ENCODE measurements at places on chromosomes 4 and X. TPM values are rescaled to one million over a fixed set of nuclear protein-coding genes. Genes with fewer than 3 reads are reported as not detected.

STATH gene
- total RNA-seq: not detected

TMPRSS11D gene
- 0.05 TPM for total RNA-seq

MAGEA2 gene
- 90.5 TPM for total RNA-seq

SMIM10L2A gene
- total RNA-seq: 0.23 TPM

AMOT gene
- 9.4 TPM for total RNA-seq

FLNA gene
- total RNA-seq: 1,391 TPM
